Osteoblast (primary cell): ENCODE measurements at places on chromosomes 16 and 17.

DNA sequence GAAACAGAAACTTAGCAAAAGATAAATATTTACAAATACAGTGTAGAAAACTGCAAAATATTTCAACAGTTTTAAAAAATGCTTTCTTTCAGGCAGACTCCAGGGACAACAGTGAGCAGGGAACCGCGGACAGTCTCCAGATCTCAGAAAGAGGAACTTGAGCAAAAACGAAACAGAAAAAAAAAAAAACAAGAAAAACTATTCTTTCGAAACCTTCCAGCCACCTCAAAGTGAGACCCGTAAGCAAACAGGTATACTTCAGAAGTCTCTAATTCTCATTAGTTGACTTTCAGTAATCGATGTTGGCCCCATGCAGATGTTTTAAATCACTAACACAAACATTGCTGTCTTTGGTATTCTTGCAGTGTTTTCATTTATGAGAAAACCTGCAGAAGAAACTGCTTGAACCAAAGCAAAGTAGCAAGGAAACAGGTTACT, 15.7 kb upstream of the CCL1 start:
- DNase-seq: no peak

DNA sequence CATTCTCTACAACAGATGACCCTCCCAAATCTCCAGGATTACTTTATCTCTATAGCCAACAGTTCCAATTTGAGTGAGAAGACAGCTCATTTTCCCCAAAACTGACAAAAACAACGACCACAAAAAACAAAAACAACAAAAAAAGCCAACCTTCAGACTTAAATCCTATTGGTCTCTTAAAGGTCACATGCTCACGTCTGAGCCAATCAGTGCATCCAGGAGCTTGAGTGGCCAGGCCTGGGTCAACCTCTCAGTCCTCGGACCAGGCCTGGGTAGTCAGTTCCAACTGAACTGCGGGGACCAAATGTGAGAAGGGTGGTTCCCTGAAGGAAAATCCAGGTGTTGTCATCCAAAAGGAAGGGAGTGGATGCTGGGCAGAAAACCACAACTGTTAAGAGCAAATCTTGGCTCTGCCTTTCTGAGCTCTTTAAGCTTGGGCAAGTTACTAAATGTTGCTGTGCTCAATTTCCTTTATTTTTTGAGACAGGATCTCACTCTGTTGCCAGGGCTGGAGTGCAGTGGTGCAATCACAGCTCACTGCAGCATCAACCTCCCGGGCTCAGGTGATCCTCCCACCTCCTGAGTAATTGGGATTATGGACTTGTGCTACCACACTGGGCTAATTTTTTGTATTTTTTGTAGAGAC, 43.0 kb upstream of the MSI2 start:
- DNase-seq: no peak

GRCh38 chr17:55368706-55369105, 52.9 kb downstream of the MMD start:
- no peak for DNase-seq

DNA sequence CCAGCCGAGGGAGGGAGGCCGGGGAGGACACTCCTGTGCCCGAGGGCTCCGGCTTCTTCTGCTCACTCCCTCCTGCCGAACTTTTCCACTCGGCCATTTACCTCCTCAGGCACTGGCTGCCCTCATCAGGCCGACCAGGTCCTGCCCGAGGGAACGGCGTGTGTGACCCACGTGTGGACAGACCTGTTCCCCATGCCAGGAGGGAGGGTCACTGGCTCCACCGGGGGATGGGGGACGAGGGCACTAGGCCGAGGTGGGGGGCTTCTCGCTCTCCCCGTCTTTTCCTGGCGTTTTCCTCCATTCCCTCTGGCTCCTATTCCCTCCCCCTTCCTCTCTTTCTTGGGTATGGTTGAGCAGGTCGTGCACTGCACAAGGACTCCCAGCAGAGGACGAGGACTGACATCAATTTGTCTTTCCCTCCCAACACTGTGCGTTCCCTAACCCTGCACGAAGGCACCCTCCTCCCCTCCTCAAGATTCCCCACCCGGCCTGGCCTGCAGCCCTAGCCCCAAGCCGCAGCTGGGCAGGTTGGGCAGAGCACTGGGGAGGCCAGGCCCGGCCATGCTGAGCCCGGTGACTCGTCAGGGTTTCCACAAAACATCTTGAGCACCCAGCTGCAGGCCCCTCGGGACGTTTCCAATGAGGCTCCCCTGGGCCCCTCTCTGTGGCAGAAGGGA, 3.2 kb upstream of the IL17C start:
- DNase-seq: peak; percentile 96
